ENCODE measurements at places on chromosomes 5 and 9.

GRCh38 chr5:127959152-127959764, 124.3 kb upstream of the SLC12A2 start:
- DNase-seq, result no peak

GRCh38 chr5:124461941-124462340, 284.5 kb downstream of the ZNF608 start:
- DNase-seq, result no peak

- no peak for DNase-seq
Measured at GRCh38 chr5:149219584-149219983, 52.1 kb upstream of the AFAP1L1 start.

DNA sequence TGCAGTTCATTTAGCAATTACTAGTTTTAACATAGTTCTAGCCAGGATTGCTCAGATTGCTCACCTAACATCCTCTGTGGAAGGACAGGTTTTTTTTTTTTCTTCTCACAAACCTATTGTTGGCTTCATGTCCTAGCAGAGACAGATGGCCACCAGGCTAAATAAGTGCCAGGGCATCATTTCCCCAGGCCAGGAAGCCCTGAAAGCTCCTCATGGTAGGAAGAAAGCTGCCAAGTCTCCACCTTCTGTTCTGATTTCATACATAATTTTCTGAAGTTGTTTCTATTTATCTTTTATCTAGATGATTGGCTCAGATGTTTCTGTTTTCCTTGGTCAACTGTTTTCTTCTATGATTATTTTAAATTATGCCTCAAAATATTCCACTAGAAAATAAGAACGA, 31.0 kb downstream of the EFCAB9 start:
- DNase-seq, result no peak

- no peak for DNase-seq
Measured at GRCh38 chr5:103668281-103668680, 105.7 kb upstream of the NUDT12 start.

DNA sequence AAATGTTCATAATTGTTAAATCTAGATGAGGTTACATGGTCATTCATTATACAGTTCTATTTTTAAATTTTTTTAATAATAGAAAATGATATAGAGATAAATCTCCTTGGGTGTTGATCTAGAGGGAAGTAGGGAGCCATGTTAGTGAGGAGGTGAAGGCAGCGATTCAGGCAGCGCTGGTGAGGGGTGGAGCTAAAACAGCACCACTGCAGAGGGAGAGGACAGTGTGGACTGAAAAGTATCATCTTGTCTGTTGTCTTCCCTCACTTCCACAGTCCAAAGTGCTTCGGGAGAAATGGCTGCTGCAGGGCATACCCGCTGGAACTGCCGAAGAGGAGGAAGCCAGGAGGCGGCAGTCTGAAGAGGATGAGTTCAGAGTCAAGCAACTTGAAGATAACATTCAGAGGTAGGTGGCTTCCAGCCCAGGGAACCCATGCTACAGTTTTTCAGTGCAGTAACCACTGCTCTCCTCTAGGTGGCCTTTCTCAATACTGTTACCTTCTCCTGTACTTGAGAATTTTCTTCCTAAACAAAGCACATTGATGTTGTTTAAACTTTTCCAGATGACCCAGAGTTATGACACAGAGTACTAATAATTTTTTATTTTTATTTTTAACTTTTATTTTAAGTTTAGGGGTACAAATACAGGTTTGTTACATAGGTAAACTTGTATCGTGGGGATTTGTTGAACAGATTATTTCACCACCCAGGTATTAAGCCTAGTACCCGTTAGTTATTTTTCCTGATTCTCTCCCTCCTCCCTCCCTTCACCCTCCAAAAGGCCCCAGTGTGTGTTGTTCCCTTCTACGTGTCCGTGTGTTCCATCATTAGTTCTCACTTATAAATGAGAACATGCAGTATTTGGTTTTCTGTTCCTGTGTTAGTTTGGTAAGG, 100.5 kb downstream of the PALM2AKAP2 start:
- DNase-seq, result no peak

GRCh38 chr5:134183481-134183880, 6.7 kb upstream of the SKP1 start:
- no peak for DNase-seq

DNA sequence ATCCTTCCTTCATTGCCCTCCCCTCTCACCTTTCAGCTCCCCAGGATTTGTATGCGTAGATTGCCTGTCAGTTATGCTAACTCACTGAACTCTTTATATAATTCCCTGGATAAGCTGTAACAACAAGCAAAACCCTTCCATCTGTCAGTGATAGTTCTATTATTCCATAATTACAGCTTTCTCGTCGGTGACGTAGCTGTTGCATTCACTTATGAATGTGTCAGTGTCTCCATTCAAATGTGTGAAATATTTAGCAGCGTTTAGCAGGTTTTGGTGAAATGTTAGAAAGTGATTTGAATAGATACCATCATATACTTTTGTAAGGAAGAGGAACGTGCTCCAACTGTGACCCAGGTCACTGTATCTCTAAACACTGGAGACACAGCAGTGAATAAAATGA, 45.2 kb downstream of the PIP5K1B start:
- DNase-seq, result no peak

- DNase-seq, result no peak
Measured at GRCh38 chr5:127878174-127878750, 175.1 kb downstream of the CCDC192 start.

DNA sequence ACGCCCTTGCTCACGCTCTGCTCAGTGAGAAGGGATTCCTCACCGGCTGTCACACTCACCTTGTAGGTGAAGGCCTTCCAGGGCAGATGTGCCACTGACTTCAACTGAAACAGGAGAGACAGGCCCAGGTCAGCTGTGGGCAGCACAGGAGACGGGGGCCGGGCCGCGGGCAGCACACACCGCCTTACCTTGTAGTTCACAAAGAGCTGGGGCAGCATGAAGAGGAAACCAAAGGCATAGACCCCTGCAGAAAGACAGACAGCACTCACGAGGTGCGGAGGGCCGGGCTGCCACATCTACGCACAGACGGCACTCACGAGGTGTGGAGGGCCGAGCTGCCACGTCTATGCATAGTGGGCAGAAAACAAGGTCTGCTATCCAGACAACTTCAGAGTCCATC, 23.3 kb downstream of the CLPTM1L start:
- DNase-seq, result no peak

- DNase-seq, result no peak
Measured at GRCh38 chr9:28801144-28801799, 1228.0 kb upstream of the C9orf72 start.

- DNase-seq, result no peak
Measured at GRCh38 chr5:111153945-111154344, 61.8 kb downstream of the WDR36 start.

DNA sequence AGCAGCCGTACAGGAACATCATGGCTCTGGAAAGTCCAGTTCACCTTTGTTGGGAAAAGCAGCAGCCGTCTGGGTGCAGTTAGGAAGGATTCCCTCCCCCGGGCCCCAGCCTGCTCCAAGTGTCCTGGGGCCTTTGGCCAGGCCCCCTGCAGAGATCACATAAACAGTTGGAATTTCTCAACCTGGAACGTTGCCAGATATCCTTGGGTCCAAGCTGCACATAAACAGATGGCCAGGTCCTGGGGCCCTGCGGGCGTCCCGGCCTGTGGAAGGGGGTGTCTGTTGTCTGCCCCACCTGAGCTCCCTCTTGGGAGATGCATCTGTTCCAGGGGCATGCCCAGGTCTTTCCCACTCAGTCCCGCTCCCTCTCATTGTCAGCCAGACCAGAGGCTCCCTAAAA, 92.7 kb downstream of the COL5A1 start:
- DNase-seq, result no peak

DNA sequence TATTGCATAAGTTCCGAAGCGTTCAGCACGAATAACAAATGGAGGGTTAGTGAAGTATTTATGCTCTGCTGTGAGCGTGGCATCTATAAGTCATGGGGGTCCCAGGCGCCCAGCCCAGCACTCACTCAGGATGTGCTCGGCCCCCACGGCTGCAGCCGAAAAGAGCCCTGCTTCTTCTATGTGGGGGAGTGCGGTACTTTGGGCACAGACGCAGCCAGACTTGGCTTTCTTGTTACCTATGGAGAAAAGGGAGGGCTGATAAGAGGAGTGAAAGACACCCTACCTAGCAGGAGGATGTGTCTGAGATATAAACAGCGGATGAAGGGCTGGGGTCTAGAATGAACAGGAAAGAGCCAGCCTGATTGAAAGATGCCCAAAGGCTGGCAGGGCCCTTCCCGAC, 51.4 kb downstream of the MRPL36 start:
- no peak for DNase-seq

DNA sequence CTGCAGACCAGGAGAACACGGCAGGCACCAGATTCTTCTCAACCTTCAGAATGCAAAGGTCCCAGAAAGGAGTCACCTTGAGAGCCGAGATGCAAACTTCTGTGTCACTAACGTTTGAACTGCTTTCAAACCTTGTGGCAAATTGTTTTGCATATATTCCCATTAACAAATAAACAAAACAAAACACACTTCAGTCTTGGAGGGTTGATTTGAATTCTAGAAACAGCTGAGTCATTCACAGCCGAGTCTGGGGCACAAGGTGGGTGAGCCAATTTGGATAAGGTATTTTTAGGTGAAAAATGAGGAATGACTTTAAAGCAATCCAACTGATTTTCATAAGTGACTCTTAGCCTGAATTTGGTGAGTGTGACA, 38.8 kb upstream of the ANKRD33B start:
- no peak for DNase-seq

DNA sequence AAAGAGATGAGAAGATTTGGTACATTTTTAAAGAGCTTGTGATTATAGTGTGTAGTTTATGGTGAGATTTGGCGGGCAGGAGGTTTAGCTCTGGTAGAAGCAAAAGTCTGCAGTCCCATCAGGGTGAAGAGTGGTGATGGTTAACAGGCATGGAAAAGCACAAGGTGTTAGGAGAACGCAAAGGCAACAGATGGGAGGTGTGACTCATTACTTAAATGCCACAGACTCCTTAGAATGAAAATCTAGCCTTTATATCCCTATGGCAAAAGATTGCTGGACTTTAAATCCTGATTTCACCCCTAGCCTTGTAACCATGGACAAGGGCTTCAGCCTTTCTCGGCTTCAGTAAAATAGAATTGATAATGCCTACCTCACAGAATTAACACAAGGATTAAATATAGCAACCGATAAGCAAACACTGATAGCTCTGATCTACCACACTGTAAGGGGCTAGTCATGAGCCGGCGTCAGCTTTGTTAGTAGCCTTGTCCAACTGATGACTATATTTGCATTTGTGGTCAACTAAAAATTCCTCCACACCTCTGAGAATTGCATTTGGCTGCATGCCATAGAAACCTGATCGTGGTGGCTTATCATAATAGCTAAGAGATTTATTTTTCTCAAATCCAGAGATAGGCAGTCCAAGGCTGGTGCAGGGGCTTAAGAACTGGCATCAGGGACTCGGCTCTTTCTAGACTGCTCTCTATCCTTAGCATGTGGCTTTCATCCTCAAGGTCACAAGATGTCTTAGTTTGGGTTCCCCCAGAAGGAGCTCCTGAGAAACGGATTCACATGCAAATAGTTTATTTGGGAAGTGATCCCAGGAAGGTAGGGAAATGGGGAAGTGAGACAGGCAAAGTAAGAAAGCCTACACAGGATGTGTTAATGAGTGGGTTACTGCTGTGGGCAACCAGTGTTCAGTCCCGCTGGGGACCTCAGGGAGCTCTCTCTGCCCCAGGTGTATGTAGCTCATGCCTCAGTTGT, 19.6 kb downstream of the MFAP3 start:
- no peak for DNase-seq

GRCh38 chr9:136275655-136276429, 28.1 kb downstream of the CCDC187 start:
- DNase-seq, result no peak

DNA sequence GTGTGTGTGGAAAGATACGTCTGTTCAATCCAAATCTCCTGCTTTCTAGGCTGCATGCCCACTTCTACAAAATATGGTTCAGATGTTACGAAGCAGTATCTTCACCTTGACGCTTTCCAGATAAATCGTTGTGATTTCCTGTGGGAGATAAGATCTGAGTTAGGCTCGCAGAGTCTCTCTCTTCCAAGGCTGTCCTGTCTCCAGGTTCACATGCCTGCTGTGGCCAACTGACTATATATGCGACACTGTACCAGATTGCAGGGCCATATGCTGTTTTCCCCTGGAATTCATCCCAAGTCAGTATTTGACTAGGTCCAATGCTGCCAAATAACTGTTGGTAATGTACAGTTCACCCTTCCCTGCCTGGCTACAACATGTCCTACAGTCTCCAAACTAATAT, 47.9 kb downstream of the TMEM252 start:
- DNase-seq, result no peak

DNA sequence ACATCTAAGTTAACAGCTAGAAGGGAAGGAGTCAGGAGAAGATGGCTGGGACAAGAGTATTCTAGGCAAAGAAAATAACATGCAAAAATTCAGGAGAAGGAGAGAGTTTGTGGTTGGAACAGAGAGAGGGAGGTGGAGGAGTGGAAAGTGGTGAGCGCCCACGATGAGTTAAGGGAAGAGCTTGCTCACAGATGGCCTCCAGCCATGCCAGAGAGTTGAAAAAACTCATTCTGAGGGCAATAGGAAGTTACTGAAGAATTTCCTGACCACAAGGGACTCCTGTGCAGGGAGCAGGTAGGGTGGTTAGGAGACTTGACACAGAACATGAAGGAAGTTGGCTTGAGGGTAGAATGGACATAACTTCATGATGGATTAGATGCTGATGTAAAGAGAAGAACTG, 159.7 kb downstream of the DOCK2 start:
- DNase-seq, result no peak

DNA sequence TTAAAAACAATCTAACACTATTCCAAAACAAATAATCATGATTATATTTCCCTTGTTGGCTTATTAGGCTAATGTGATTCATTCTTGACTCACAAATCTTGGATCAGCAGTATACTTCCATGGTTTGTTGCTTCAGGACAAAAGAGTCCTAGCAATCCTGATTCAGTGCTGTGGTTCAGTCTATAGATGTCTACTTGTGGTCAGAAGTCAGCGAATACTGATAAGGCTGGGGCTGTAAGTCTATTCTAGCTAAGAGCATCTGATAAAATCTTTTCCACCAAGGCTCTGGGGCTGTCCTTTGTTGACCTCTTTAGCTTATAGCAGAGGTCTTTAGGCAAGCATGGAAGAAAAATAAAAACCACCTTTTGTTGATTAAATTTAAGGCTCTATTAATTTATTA, 4.4 kb upstream of the SMIM3 start:
- no peak for DNase-seq

DNA sequence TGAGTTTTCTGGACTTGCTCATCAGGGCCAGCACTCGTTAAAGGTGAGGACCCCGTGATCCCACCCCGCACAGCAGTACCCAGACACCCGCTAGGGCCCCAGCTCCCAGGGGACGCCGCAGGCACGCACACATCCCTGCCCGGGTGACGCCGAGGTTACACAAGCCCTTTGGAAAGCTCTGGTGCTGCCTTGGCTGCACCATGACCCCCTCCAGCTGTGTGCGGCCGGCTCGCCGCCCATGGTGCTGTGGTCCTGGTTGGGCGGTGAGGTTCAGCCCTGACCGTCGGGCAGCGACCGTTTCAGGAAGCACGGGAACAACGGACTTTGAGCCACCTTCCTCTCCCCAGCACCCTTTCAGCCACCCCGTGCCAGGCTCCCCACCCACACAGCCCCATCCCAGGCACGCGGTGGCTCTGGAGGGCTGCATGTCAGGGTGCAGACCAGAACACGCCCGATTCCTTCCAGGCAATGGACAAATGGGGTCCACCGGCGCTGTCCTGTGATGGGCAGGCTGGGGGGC, 7.5 kb upstream of the SLC12A7 start:
- no peak for DNase-seq

All from activated CD4-positive, alpha-beta T cell treated with anti-CD3 and anti-CD28 coated beads for 1 hour (primary cell).